ENCODE measurements at places on chromosomes 13 and 19. TPM values are rescaled to one million over a fixed set of nuclear protein-coding genes. Genes with fewer than 3 reads are reported as not detected.
A peak's percentile ranks its signal among the peaks of the same experiment; 100 is the strongest.

- H3K36me3 ChIP-seq = no peaks in the 10 kb centered on the region
- peak within 1 kb of the TSS; percentile 92 for H3K27ac ChIP-seq
- H3K4me1 ChIP-seq = peaks cover 18% of the 10 kb centered on the region
- H3K4me3 ChIP-seq = peak within 1 kb of the TSS; percentile 80
These were observed at the start of gene TMEM255B for GRCh38 chr13:113758651-113759524. TMEM255B (plus strand) TSS chr13:113759226; CDS start chr13:113759270, 44 bp downstream.

DNA sequence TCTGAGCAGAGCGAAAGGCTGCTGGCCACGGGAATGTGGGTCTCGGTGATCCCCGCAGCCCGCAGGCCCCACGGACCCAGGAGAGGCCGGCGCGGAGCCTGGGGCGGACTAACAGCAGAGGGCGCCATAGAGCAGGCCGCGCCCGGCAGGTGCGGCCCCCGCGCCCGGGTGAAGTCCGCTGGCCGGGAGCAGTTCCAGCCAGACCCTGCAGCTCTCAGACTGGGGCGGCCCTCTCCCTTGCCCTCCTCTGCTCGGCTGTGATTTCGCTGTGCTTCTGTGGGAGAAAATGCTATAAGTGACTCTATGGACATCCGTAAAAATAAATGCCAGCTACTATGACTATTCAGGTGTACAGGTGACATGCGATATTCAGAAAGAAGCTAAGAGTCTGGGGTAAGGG lies 37.7 kb downstream of the GSX1 start:
- peaks cover 15% of the 10 kb centered on the region for H3K4me1 ChIP-seq
- no peaks in the 10 kb centered on the region for H3K36me3 ChIP-seq
- H3K27ac ChIP-seq = no peak overlapping the region
- DNase-seq = peak; percentile 51
- H3K27me3 ChIP-seq = no peaks in the 10 kb centered on the region

DNA sequence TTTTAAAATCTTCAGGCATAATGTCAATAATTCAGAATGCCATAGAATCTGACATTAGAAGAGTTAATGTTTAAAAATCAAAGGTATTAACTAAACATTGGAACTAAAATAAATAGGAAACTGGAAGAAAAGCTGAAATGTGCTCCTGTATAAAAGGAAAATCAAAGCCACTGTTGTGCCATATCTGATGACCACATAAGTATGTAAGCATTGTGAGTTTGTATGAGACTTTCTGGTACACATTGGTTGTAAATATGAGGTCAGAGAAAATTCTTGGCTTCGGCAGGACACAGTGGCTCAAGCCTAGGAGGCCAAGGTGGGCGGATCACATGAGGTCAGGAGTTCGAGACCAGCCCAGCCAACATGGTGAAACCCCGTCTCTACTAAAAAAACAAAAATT lies 48.3 kb upstream of the INTS6 start:
- no peaks in the 10 kb centered on the region for H3K4me1 ChIP-seq
- H3K27ac ChIP-seq = no peak overlapping the region
- no peaks in the 10 kb centered on the region for H3K36me3 ChIP-seq
- no peak overlapping the region for H3K4me3 ChIP-seq
- DNase-seq = no peak
- H3K27me3 ChIP-seq = no peaks in the 10 kb centered on the region

GRCh38 chr13:91134803-91135184 lies 212.7 kb upstream of the MIR17HG start:
- H3K4me1 ChIP-seq = no peaks in the 10 kb centered on the region
- no peak for DNase-seq
- H3K27ac ChIP-seq = no peak overlapping the region
- no peaks in the 10 kb centered on the region for H3K27me3 ChIP-seq
- H3K36me3 ChIP-seq = no peaks in the 10 kb centered on the region

- no peaks in the 10 kb centered on the region for H3K36me3 ChIP-seq
- H3K27me3 ChIP-seq = no peaks in the 10 kb centered on the region
- DNase-seq = no peak
- H3K4me1 ChIP-seq = no peaks in the 10 kb centered on the region
- H3K4me3 ChIP-seq = no peak overlapping the region
These were observed 122.3 kb upstream of the ZNF536 start for GRCh38 chr19:30249911-30250310.

- no peak overlapping the region for H3K27ac ChIP-seq
- no peaks in the 10 kb centered on the region for H3K36me3 ChIP-seq
- no peaks in the 10 kb centered on the region for H3K27me3 ChIP-seq
- H3K4me3 ChIP-seq = no peak overlapping the region
- no peaks in the 10 kb centered on the region for H3K4me1 ChIP-seq
- DNase-seq = no peak
These were observed 525.1 kb downstream of the LMO7 start for GRCh38 chr13:76160961-76161925.

DNA sequence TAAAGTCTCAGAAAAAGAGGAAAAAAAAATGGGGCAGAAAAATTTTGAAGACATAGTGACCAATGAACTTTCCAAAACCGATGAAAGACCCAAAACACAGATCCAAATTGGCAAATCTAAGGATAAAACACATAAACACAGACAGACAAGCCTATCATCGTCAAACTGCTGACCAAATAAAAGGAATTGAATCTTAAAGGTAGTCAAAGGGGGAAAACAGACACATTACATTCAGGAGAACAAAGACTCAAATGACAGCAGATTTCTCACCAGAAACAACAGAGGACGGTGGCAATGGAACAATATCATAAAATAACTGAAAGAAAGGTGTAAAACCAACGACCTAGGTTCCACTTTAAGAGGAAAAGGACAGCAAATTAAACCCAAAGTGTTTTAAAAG lies 10.2 kb downstream of the RBM26 start:
- H3K4me1 ChIP-seq = peaks cover 32% of the 10 kb centered on the region
- no peak overlapping the region for H3K4me3 ChIP-seq
- DNase-seq = no peak
- H3K27me3 ChIP-seq = no peaks in the 10 kb centered on the region
- H3K27ac ChIP-seq = no peak overlapping the region
- H3K36me3 ChIP-seq = no peaks in the 10 kb centered on the region

- H3K4me3 ChIP-seq = no peak overlapping the region
- no peak overlapping the region for H3K27ac ChIP-seq
- no peaks in the 10 kb centered on the region for H3K27me3 ChIP-seq
- H3K36me3 ChIP-seq = no peaks in the 10 kb centered on the region
These were observed 452.7 kb downstream of the SUCLA2 start for GRCh38 chr13:47548294-47548840.

- H3K27ac ChIP-seq = no peak overlapping the region
- no peaks in the 10 kb centered on the region for H3K27me3 ChIP-seq
- H3K4me1 ChIP-seq = peaks cover 57% of the 10 kb centered on the region
- H3K36me3 ChIP-seq = peaks cover 14% of the 10 kb centered on the region
- peak overlapping the region; percentile 93 for H3K4me3 ChIP-seq
These were observed 8.3 kb downstream of the IRS2 start for GRCh38 chr13:109778102-109778542.

DNA sequence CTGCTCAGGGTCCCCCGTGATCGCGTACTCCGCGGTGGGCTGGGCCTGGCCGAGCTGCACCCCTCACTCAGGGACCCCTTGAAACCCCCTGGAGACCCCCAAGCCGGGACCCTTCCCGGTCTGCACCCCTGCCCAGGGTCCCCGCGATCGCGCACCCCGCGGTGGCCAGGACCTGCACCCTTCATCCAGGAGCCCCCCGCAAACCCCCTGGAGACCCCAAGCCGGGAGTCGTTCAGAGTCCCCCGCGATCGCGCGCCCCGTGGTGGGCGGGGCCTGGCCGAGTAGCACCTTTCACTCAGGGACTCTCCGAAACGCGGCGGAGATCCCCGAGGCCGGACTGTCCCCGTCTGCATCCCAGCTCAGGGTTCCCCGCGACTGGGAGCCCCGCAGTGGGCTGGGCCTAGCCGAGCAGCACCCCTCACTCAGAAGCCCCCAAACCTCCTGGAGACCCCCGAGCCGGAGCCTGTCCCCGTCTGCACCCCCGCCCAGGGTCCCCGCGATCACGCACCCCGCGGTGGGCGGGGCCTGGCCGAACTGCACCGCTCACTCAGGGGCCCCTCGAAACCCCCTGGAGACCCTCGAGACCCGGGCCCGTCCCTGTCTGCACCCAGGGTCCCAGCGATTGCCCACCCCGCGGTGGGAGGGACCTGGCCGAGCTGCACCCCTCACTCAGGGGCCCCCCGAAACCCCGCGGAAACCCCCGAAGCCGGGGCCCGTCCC lies 748 bp downstream of the LMNB2 start:
- peak; percentile 45 for DNase-seq
- H3K27me3 ChIP-seq = no peaks in the 10 kb centered on the region
- peak overlapping the region; percentile 100 for H3K4me3 ChIP-seq
- H3K4me1 ChIP-seq = peaks cover 11% of the 10 kb centered on the region

GRCh38 chr19:14107581-14108461 lies 9.7 kb downstream of the PRKACA start:
- H3K27me3 ChIP-seq = no peaks in the 10 kb centered on the region
- DNase-seq = no peak
- H3K4me1 ChIP-seq = peaks cover 12% of the 10 kb centered on the region
- no peak overlapping the region for H3K27ac ChIP-seq
- H3K4me3 ChIP-seq = no peak overlapping the region

GRCh38 chr13:114219392-114219791 lies 15.3 kb upstream of the CDC16 start:
- H3K27ac ChIP-seq = no peak overlapping the region
- no peaks in the 10 kb centered on the region for H3K27me3 ChIP-seq
- H3K4me3 ChIP-seq = no peak overlapping the region
- no peaks in the 10 kb centered on the region for H3K4me1 ChIP-seq
- no peaks in the 10 kb centered on the region for H3K36me3 ChIP-seq

LILRA1 gene
- total RNA-seq = 4.5 TPM

THAP8 gene
- total RNA-seq = 9.8 TPM

AZU1 gene
- 4.9 TPM for total RNA-seq

ADGRE2 gene
- 14.4 TPM for total RNA-seq

TMEM38A gene
- total RNA-seq = 8.4 TPM

CACNG6 gene
- total RNA-seq = 1.5 TPM

ZNF546 gene
- total RNA-seq = 5.4 TPM

OR7A5 gene
- total RNA-seq = not detected
